Natural killer cell (primary cell): ENCODE measurements at places on chromosomes 7 and 10.

- no peak for DNase-seq
These were observed 148.5 kb downstream of the ARHGAP22 start for GRCh38 chr10:48456361-48456804.

DNA sequence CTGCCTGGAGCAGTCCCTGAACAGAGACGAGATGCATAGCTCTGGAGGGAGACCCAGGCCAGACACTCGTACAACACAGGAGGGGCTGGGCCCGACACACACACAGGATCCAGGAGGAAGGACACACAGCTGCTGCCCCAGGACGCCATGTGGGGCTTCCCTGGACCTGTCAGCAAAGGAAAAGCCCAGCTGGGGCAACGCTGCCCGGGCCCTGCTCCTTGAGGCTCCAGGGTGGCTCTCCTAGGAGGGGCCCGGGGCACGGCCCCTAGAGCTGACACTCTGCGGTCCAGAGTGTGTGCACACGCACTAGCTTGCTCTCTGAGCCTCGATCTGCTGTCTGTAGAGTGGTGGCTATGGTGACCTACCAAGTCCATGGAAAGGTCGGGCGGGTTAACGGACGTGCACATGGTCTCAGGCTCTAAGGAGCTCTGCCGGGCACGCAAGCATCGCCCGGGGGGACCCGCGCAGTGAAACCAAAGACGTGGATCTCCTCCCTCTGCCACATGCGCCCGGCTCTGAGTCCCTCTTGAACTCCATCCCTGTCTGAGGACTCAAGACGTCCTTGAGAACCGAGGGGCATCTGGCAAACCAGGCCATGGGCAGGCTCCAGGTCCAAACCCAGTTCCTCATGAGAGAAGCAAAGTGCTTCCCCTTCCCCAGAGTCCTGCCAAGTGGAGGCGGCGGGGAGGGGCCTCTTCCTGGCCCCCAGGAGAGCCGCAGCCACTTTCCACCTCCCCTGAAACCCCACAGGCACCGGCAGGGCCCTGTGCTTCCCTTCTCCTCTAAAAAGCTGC, 279.0 kb downstream of the ELFN1 start:
- no peak for DNase-seq

GRCh38 chr10:131644864-131645658, 255.7 kb upstream of the PPP2R2D start:
- DNase-seq, result no peak

DNA sequence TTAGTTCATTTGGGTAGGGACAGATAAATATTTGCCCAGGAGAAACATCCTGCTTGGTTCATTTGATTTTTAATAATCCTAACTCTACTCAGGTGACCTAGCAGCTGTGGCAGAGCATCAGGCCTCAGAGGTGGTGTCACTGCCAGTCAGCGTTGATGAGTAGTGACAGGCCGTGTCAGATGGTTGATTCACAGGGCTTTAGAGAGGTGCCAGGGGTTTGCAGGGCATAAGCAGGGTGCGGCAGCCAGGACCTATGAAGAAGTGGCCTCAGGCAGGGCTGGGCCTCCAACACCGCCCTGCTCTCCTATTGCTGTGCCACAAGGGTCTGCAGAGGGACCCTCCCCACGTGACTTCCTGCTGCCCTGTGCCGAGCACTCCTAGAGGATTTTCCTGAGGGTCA, 128.1 kb downstream of the HECW1 start:
- DNase-seq, result no peak

- no peak for DNase-seq
These were observed 385.8 kb upstream of the C7orf33 start for GRCh38 chr7:148204639-148205304.

- no peak for DNase-seq
These were observed 2.8 kb downstream of the TM9SF3 start for GRCh38 chr10:96584035-96584434.

DNA sequence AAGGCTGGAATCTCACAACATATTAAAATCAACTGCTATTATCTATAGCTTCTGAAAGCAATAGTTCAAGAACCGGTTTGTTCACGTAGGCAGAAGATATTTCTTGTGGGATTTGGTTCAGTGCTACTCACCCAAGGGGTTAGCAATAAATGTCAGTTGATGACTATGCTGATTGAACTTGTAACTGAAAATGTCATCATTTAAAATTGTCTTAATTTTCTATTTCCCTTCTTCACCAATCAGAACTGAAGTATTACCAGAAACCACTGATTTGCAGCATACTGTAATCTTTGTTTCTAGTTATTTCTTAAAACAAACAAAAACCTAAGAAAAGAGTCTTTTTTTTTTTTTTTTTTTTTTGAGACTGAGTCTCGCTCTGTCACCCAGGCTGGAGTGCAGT, 46.1 kb downstream of the CPEB3 start:
- no peak for DNase-seq

DNA sequence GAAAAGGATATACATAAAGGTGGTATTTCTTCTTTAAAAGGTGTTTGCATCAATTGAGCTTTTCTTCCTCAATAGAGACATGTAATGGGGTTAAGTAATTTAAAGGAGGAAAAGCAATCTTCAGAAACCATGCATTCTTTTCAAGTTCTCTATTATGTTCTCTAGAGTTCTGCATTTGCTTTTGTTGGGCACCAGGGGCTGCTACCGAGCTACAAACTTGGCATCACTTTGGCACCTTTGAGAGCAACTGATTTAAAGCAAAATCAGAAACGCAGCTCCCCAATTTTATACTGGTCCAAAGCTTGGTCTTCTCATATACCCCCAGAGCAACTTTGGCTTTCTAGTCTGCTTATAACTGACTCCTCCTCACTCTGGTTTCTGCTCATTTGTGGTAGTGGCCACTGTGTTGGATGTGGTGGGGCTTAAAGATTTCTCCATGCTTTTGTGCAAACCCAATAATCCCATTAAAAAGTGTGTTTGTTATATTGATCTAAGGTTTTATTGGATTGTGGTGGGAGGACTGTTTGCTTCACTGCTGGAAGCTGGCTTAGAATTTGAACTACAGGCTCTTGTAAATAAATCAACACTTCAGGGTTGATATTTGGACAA, 712.1 kb downstream of the PHTF2 start:
- no peak for DNase-seq

DNA sequence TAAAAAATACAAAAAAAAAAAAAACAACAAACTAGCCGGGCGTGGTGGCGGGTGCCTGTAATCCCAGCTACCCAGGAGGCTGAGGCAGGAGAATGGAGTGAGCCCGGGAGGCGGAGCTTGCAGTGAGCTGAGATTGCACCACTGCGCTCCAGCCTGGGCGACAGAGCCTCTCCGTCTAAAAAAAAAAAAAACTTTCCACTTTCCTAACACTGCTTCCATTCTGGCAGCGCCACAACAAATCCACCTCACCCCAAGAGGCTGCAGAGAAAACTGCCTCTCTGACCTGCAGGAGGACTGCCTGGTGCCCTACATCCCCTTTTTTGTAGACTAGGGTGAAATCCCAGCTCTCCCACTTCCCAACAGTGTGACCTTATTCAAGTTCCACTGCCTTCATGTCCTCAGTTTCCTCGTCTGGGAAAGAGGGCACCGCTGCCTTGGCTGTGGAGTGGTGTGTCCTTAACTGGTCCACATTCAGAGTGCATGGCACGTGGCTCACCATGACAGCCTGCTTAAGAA, 2.6 kb upstream of the MBL2 start:
- DNase-seq, result no peak

GRCh38 chr10:124231168-124232155, 138.1 kb upstream of the CHST15 start:
- peak; percentile 63 for DNase-seq

DNA sequence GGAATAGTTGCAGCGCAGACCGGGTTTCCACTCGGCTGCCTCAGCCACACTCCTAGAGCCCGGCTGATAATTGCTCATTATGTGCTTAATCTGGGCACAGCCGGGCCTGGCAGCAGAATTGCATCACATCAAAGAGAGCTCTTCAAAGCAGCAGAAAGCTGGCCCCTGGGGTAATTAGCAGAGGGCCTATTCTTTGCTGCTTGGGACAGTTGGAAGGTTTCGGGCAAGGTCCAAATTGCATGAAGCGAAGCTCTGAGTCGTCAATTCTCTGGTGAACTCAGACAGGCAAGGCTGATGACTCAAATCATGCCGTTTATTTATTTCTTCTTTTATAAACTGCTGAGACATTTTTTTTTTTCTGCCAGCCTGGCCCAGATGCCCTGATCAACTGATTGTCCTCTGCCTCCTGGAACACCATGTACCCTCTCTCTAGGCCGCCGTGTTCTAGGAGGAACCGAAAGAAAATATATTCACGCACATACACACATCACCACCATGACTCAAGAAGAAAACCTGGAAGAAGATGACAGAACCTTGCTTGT, 242.2 kb downstream of the RAB11FIP2 start:
- no peak for DNase-seq

DNA sequence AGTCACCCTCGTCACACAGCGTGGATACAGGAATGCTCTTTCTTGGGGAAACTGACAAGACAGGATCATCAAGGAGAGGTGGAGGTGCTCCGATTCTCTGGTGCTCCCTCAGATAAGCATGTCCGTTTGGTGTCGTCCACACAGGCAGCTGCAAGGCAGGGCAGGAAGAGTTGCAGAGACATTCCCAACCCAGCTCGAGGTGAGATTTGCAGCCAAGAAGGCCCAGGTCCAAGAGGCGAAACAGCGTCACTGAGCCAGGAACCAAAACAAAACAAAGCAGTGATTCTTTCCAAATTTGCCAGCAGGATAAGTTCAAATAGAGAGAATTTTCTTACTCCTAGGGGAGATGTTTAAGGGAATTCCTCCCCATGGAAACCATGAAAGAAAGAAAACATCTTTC, 386.5 kb upstream of the PFKP start:
- DNase-seq, result no peak

DNA sequence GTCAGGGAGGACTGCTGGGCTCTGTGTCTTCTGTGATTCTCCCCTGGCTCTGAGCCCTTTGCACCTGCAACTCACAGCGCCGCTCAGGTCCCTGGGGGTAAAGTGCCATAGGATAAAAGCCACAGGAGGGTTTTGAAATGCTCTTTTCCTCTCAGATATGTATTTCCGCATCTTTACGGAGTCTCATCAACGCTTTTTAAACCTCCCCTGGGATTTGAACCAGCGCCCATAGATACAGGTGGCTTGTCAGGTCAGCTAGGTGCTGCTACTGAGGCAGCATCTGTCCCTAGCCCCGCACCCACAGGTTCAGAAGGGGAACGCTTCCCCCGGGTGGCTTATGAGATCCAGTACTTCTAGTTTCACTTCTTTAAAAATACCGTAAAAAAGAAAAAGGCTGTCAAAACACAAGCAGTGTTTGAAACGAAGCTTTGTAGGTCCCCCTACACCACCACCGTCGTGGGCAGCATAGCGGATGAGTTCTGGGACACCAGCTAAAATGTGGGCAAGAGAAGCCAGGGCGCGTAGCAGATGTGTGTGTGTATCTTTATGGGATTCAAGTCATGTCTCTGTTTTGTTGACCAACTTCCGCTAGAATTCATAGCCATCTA, 173.5 kb downstream of the CUX1 start:
- DNase-seq, result peak; percentile 10

- no peak for DNase-seq
These were observed 126.4 kb downstream of the ADCY1 start for GRCh38 chr7:45700556-45700955.

- DNase-seq, result no peak
These were observed 27.8 kb upstream of the ZNF273 start for GRCh38 chr7:64875258-64875657.

DNA sequence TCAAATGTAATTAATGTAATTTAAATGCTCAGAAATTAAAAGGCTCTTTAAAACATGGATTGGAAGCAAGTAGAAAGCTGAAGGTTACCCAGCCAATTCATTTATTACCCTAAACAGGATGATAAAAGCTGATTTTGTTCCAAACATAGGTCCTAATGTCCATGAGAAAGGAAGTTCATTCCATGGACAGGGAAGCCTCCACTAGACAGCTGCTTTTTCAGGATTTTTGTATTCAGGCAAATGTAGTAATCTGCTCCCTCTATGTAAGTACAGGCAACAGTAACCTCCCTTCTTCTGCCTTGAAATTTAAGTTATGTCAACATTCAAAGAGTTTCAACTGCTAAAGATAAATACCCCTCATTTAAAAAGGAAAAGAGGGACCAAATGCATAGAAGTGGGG, 123.0 kb upstream of the WNT16 start:
- no peak for DNase-seq

DNA sequence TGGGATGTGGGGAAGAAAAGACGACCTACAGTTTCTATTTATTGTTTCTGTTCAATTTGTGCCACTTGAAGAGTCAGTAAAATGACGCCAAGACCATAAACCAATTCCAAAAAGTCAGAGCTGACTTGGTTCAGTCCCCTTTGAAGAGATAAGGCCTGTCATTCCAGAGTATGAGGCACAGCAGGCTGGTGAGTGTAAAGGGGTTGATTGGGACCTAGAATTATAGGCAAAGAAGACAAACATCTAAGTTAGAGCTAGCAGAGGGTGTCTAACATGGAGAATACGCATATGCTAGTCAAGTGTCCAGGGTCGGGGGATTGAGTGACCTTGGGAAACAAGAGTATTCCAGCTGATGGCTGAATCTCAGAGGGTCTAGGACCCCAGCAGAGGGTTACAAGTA, 23.6 kb downstream of the NRP1 start:
- no peak for DNase-seq

GRCh38 chr10:82908751-82909150, 1033.8 kb downstream of the NRG3 start:
- no peak for DNase-seq

GRCh38 chr7:111076205-111076604, 14.7 kb upstream of the LRRN3 start:
- no peak for DNase-seq

DNA sequence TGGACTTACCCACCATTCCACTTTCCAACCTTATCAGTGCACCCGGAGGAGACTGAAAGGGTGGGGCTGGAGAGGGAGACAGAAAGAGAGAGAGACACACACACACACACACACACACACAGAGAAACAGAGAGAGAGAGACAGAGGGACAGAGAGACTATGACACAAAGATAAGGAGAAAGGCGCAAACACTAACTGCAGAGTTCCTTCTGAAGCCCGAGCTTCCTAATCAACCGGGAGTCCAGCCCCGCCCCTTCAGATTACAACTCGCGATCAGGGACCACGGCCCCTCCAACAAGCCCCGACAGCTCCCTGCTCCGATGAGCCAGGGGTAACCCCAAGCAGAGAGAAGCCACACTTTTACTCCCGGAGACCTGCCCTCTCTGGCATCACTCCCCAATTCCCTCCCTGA, 499 bp downstream of the GAL3ST4 start:
- DNase-seq, result peak; percentile 38

GRCh38 chr7:42689626-42690025, 222.2 kb downstream of the C7orf25 start:
- DNase-seq, result no peak

GRCh38 chr10:61986788-61987492, 85.4 kb downstream of the ARID5B start:
- no peak for DNase-seq

- no peak for DNase-seq
These were observed 167.3 kb downstream of the EGFR start for GRCh38 chr7:55185941-55186609.

GRCh38 chr10:120735773-120736371, 115.3 kb upstream of the WDR11 start:
- peak; percentile 27 for DNase-seq

DNA sequence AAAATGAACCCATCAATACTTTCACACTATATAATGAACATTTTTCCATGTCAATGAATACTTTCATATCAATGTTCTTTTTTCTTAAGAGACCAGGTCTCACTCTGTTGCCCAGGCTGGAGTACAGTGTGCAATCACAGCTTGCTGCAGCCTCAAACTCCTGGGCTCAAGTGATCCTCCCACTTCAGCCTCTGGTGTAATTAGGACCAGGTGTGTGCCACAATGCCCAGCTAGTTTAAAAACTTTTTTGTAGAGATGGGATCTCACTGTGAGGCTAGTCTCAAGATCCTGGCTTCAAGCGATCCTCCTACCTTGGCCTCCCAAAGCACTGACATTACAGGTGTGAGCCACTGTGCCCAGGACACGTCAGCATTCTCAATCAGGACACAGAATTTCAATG, 85.2 kb downstream of the SH3PXD2A start:
- no peak for DNase-seq
